Forelimb muscle (tissue), 1 donor: ENCODE measurements at places on chromosomes 2 and 18.

DNA sequence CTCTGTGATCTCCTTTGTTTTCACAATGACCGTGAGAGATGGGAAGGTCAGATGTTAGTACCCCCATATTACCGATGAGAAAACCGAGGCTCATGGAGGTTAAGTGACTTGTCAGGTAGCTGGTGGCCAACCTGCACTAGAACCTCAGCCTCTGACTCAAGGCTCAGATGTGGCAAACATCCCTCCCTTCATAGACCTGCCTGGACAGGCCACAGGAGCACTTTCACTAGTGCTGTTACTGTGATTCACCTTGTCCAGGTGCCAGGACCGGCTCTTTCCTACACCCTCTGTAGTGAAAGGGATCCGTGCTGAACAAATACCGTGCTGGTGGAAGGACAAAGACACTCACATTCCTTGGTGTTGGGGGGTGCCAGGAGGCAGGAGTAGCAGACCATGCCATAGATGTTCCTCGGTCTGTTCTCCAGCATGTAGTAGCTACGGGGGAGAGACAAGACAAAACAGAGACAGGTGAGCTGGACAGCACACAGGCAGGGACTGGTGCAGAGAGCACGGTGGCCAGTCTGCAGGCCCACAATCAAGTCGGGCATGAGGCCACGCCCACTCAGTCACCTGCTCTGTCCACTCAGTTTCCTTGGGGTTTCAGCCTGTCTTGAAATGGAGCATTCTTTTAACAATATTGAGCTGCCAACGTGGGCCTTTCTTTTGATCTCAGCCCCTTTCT lies 65.9 kb downstream of the EDAR start:
- no peak for DNase-seq

DNA sequence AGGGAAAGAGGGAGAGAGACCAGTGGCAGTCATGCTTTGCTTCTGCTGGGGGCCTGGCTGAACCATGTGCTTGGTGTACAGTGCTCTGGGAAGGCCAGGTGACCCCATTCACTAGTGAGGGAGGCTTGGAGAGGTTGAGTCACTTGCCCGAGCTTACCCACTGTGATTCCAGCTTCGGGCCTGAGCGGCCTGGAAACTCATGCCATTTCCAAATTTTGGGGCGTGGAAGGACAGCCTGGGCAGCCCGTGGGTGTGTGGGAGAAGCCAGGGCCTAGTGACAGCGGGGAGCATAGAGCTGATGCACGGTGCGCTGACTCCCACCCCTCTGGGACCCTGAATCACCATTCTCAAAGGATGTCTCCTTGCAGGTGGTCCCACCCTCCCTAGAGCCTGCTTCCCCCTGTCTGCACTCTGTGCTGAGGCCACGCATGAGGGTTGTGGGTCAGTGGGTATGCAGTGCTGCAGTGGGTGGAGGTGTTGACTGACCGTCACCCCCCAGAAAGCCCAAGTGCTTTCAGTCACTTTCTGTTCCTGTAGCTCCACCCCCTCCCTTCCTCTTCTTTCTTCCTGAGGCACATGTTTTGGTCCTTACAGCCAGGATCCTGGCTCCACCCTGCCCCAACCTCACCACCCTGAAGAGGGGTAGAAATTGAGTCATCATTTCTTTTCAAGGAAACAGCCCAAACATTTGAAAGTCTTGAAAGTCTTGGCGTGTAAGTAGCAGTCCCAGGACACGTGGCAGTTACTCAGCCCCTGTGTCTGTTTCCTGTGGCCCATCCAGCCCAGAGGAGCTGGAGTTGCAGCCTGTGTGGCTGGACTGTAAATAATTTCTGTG lies 69.3 kb upstream of the MCFD2 start:
- DNase-seq = no peak

DNA sequence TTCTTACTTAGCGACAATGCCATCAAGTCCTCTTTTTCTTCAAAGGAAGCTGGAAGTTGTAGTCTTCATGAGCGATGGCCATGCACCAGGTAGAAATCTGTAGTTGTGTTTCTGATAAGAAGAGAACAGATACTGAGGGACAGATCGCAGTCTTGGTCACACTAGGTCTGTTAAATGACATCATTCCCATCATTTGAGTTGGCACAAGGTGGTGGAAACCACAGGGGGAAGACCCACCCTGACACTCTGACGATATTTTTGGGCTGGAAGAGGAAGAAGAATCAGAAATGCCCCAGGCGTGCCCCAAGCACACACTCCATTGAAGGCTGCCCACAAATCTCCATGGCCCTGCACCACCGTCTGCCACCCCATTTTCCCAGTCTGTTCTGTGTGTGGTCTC lies 89.0 kb upstream of the BOD1L2 start:
- DNase-seq = no peak

DNA sequence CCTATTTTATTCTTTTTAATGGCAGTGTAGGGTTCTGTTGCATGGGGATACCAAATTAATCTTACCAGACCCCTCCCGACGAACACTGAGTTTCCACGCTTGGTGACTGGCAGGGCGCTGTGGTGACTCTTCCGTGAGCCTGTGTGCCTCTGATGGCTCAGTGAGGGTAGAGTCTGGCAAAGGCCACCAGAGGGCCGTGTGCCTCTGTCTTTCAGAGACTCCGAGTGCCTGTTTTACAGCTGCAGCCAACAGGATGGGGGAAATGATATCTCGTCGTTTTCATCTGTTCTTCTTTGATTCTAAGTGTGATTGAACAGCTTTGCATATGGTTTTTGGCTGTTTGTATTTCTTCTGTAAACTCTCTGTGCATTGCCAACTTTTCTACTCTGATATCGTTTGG lies 99.8 kb downstream of the ZNF236 start:
- peak; percentile 17 for DNase-seq

DNA sequence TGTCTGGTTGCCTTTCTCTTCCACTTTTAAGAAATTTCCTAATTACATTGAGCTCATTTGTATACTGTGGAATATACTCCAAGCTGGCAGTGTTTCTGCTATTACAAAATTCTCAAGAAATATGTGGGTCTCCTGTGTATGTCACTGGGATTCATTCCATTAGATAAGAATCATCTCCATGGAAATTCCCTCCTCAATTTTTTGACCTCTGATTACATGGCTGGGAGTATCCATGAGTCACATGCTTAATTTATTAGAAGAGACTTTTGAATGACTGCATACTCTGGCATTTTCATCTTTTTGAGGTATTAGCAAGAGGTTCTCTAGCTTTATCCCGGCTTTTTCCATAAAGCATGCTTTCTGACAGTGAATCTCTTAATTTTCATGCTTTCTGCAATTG lies 665.5 kb upstream of the CNTNAP5 start:
- DNase-seq = no peak

- no peak for DNase-seq
Measured at GRCh38 chr18:65922103-65922502, 171.3 kb downstream of the CDH7 start.

- no peak for DNase-seq
Measured at GRCh38 chr2:103249462-103249861, 487.6 kb downstream of the TMEM182 start.

DNA sequence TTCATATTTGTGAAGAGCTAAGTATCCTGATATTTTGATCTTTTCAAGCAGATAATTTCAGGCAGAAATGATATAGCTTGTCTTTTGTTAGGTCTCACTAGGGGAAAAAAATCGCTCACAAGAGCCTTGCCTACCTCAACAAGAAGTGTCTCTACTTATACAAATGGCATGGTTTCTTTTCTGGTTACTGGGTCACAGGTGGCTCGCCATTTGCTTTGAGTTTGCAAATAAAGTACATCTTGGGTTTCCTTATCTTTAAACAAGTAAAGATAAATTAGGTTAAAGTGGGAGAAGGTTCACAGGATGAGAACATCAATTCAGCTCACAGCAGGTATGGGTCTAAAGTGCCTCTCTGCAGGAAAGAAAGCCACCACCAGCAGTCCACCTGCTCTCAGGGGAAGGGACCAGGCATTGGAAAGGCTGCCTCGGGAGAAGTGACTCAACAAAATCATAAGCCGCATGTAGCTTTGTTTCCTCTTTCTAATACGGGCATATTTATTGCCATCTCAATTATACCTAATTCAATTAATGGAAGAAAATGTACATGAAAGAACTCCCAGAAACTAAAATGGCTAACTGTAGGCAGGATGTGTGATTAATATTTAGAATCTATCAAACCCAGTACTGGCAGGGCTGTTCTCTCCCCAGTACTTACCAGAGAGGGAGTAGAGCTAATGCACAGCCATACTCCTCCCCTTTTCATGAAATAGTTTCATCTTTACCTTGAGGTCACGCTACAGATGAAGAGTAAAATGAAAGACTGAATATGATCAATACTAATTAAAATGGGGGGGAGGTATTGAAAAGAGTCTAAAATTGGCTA lies 28.3 kb downstream of the CDC42EP3 start:
- no peak for DNase-seq

DNA sequence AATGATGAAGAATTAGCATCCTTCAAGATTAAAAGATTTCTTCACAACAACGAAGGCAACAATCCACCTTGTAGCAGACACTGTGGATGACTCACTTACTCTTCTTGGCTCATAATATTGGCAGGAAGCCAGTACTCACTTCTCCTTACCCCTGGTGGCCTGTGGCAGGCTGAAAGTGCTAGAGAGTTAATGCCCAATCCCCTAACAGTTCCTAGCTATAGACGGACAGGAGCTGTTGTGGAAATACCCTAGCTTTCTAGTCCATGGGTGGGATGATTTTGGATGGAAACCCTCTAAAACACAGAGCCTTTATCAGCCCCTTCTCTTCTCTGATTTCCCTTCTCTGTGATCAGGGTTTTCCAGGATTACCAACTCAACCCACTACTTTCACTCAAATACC lies 128.6 kb upstream of the NYAP2 start:
- peak; percentile 4 for DNase-seq

DNA sequence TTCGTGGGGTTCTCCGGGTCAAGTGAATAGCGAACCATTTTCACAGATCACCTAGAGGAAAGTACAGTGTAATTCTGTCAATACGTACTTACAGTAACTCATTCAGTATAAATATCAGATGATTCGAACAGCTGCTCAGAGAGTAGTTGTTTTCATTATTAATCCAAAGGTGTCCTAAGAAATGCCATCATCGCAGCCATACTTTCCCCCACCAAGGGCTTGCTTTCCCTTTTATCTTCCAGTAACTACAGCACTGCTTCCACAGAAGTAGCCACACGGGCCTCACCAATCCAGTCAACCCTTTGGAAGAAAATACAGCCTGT lies 4.5 kb upstream of the C18orf32 start:
- no peak for DNase-seq

GRCh38 chr2:23521060-23521459 lies 136.1 kb downstream of the KLHL29 start:
- no peak for DNase-seq

DNA sequence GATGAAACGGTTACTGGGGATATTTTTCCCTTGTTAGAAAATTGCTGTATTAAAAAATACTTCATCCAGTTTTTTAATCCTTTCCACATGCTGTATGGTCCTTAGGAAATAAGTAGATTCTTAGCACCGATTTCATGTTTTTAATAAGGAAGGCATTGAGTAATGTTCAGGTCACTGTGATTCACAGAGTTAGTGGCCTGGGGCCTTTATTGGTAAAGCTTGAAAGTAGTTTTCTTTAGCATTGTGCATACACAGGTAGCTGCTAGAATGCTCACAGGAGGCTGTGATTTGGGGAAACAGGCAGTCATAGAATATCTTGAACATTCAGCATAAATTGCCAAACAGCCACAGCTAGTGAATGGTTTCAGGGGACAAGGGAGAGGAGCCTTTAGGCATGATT lies 79.8 kb downstream of the XRCC5 start:
- DNase-seq = no peak

DNA sequence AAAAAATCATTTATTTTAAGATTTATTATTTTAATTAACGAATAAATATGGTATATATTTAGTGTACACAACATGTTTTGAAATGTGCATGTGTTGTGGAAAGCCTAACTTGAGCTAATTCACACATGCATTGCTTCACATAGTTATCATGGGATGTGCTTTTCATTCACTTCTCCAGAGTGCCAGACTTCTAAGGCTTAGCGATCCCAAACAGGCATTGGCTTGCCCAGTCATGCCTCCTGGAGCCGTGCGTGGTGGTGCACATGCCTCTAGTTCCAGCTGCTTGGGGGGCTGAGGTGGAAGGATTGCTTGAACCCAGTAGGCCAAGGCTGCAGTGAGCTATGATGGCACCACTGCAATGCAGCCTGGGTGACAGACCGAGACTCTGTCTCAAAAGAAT lies 40.5 kb downstream of the ARHGEF4 start:
- no peak for DNase-seq

DNA sequence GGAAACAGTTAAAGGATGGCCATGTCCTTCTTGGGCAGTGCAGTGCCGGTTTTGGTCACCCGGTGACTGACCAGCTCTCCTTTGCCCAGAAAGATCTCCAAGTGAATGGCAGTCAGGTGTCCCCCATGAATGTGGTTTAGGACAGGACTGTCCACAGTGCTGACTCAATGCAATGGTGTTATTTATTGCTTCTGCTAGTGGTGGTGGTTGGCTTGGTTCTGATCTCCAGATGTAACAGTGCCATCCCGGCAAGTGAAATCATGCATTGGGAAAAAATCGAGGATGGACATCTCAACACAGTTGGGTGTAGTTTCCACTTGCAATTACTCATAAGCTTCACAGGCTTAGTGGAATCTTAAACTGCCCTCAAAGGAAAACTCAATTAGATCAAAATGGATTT lies 81.9 kb downstream of the TGOLN2 start:
- no peak for DNase-seq

DNA sequence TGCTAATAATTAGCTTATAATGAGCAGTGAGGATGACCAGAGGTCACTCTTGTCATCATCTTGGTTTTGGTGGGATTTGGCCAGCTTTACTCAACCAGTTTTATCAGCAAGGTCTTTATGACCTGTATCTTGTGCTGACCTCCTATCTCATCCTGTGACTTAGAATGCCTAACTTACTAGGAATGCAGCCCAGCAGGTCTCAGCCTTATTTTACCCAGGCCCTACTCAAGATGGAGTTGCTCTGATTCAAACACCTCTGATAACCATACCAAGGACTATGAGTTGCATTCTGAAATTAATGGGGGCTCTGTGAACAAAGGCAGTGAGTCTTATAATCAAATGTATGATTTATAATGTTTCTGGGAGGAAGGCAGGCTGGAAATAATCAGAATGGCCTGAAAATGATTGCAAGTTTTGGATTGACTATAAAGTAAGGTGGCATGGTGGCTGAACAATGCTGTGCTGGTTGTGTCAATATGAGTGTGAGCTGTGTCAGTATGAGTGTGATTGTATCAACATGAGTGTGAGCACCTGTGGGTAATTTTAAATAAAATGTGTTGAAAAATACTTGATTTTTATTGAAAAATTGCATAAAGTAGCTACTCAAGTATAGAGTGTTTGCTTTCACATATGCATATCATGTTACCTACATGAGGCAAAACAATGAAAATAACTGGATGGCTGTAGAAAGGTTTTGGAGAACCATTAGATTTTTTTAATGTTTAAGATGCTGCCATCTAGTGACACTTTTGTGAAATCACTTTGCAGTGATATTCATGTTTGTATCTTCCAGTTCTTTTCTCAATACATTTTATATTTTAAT lies 103.0 kb downstream of the KYNU start:
- no peak for DNase-seq
